ENCODE measurements at places on chromosomes 1 and 21. TPM values are rescaled to one million over a fixed set of nuclear protein-coding genes. Genes with fewer than 3 reads are reported as not detected.

The TNFAIP8L2 gene
- total RNA-seq: not detected

- no peak for DNase-seq
Observed at GRCh38 chr1:90924982-90925381, 96.9 kb downstream of the ZNF644 start.

GRCh38 chr1:119341372-119341947, 27.1 kb upstream of the HAO2 start:
- no peak for DNase-seq

DNA sequence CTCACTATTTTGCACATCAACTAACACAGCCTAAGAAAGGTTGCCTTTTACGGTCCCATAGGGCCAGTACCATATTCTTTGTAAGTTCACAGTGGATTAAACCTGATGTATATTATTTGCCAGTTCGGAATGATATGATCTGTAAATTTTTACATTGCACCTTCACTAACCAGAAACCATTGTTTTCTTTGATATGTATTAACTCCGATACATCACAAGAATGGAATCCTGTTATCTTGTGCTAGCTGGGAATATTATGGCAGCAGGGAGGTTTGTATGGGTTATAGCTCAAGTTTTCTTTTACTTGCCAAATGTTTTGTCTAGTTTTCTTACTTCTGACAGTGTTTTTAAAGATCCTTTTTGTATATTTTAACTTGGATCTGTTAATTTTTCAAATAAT, 51.4 kb upstream of the S1PR1 start:
- DNase-seq: no peak

GRCh38 chr1:206925106-206925736, 3.5 kb upstream of the FCMR start:
- DNase-seq: no peak

The FCGR3B gene
- total RNA-seq: not detected
